ENCODE measurements at places on chromosomes 2 and 18.

GRCh38 chr18:77361382-77361781 lies 111.7 kb downstream of the GALR1 start:
- no peak for DNase-seq

- no peak for DNase-seq
Observed at GRCh38 chr18:46028536-46028891, 43.5 kb downstream of the PSTPIP2 start.

GRCh38 chr2:18871430-18871829 lies 282.1 kb upstream of the NT5C1B start:
- DNase-seq = no peak

DNA sequence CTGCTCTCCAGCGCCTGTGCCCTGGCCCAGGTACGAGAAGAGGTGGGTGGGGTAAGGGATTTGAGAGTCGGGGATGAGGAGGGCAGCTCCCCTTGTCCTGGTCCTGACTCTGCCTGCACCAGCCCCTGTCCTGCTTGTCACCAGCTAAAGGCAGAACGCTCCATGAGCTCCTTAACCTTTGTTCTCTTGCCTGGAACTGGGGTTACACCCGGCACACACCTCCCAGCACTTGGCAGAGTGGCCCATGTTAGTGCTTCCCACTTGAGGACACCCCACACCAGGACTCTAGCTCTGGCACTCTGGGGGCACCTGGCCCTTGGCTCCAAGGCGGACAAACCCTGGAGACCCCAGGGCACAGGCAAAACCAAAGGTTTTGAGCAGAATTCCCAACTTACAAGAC lies 19.2 kb downstream of the ANO7 start:
- no peak for DNase-seq

GRCh38 chr2:38509314-38509946 lies 93.3 kb downstream of the HNRNPLL start:
- peak; percentile 27 for DNase-seq

- no peak for DNase-seq
Observed at GRCh38 chr2:61356261-61356957, 114.5 kb downstream of the USP34 start.

DNA sequence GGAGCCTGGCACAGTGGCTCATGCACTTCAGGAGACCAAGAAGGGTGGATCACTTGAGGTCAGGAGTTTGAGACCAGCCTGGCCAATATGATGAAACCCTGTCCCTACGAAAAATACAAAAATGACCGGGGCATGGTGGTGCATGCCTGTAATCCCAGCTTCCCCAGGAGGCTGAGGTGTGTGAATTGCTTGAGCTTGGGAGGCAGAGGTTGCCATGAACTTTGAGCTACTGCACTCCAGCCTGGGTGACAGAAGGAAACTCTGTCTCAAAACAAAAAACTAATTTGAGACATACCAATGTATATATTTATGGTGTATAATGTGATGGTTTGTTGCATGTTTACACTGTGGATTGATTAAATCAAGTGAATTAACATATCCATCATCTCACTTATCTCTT lies 21.8 kb upstream of the ZNF512 start:
- DNase-seq = no peak

DNA sequence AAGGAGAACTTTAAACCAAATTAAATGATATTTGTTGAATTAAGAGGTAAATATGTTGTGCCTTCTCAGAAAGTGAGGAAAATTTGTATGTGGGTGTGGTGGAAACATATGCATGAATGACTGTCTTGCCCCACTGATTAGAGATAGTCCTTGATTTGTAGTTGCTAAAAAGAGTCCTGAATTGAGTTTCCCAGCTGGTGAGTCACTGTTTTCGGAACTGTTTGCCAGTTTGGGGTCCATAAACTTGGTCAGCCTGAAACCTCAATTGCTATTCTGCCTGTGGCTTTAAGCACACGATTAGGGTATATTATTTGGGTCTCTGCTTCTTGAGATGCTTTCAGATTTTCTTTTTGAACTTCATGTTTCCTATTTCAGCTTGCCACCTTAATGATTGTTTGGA lies 53.3 kb downstream of the PIKFYVE start:
- no peak for DNase-seq

GRCh38 chr2:100018341-100019193 lies 123.8 kb downstream of the AFF3 start:
- DNase-seq = no peak
